PC-3 (cell line): ENCODE measurements at places on chromosomes 3 and 15.

- DNase-seq: no peak
Measured at GRCh38 chr3:117524890-117525289, 815.3 kb downstream of the TUSC7 start.

GRCh38 chr3:126711121-126711760, 7.2 kb downstream of the CHCHD6 start:
- DNase-seq: no peak

DNA sequence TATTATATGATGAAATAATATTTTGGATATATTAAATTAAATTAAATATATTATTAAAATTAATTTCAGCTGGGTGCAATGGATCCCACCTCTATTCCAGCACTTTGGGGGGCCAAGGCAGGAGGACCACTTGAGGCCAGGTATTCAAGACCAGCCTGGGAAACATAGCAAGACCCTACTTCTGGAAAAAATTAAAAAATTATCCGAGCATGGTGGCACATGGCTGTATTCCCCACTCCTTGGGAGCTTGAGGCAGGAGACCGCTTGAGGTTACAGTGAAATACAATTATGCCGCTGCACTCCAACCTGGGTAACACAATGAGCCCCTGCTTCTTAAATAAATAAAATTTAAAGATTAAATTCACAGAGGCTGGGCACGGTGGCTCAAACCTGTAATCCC, 61.4 kb downstream of the SH3BP5 start:
- DNase-seq: no peak

GRCh38 chr3:74357881-74358280, 256.6 kb downstream of the CNTN3 start:
- no peak for DNase-seq

GRCh38 chr3:312160-312733, 115.7 kb downstream of the CHL1 start:
- no peak for DNase-seq

DNA sequence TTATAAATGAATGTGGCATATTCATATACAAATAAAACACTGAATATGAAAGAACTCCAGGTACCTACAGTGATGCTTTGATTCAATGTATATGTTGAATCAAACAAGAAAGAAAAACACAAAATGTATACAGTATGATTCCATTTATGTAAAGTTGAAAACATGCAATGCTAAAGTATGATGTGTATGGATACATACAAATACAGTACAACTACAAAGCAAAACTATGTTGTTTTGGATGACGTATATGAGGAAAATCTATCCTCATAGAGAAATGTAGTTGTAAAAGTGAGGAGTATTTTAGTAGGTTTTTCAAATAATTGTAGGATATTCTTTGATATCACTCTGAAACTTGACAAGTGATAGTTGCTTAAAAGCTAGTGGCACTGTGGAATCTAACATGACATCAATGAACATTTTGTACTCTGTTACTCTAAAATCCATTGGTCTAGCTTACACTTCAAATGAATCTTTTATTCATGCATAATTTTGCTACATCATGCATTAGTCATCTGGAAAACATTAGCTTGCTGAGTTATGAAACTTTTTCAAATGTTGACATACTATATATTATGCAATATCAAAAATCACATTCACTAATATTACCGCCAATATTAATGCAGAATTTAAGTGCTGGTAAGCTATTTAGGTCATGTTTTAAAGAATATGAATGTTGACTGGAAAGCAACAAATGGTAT, 278.1 kb upstream of the CHRNA7 start:
- DNase-seq: peak; percentile 64

DNA sequence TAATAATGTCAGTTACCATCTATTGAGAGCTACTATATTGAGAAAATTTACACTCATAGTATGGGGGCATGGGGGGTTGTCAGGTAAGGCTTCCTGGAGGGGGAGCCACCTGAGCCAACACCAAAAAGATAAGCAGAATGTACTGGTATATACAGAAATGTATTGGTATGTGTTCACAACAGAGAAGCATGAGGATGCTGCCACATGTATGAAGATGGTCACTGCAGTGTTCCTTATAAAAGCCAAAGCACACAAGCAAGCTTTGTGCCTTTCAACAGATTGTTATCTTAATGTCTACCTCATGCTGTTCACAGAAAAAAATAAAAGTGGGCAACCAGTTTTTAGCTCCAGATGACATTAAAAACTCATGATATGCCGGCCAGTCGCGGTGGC, 149.0 kb downstream of the MAGI1 start:
- no peak for DNase-seq

GRCh38 chr3:118628704-118629341, 405.8 kb downstream of the IGSF11 start:
- peak; percentile 77 for DNase-seq

DNA sequence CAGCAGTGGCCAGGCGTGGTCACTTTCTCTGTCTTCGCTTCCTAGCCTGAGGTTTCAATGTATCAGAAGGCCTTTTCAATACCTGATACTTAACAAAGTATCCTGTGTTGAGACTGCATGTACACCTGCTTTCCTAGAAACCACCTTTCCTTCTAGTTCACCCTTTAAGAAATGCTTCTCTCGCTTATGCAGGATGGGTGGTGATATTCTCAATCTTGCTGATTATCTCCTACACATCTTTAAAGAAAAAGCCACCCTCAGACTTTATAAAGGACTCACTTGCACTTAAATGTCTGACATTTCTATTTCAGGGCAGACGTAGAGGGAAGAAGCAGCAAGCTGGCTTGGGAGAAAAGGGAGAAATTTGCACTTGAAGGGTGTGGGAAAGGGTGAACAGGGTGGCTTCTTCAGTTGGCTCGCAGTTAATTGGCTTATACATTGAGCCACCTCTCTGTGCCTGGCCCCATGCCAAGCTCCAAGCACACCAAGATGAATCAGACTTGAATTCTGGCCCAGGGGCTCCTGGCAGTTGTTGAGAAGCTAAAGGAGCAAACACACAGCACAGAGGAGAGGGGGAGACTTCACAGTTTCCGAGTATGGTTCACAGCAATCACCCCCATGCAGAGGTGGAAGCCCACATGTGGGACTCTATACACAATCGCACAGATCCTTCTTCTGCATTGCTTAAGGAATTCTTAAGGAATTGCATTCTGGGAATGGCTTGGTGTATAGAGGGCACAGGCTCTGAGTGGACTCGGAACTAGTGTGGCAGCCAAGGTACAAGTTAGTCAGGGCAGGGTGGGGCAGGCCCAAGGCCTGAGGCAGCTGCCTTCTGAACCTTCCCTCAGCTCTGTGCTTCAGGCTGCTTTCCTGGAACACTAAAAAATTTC, 1.3 kb downstream of the ARL6IP5 start:
- peak; percentile 76 for DNase-seq

GRCh38 chr3:190854062-190854461, 8.4 kb downstream of the GMNC start:
- DNase-seq: no peak

- no peak for DNase-seq
Measured at GRCh38 chr3:61562042-61562720, 810 bp downstream of the PTPRG start.

- no peak for DNase-seq
Measured at GRCh38 chr3:72230774-72231379, 445.9 kb upstream of the PROK2 start.

DNA sequence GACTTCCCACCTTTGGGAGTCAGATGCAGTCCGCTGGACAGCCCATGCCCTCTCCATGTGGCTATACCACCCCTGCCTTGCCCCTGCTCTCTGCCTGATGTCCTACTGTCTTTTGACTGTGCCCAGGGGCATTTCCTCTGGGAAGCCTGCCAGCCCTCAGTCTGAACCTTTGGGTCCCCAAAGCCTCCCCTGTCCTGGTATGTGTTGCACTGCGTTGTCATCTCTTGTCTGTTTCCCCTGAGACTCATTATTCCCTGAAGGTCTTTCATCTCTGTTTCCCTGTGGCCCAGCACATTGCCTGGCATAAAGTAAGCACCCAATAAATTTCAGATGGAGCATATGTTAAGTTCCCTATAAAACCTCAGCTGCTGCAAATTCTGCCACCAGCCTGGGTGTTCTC, 236.6 kb upstream of the CTDSPL start:
- DNase-seq: no peak

DNA sequence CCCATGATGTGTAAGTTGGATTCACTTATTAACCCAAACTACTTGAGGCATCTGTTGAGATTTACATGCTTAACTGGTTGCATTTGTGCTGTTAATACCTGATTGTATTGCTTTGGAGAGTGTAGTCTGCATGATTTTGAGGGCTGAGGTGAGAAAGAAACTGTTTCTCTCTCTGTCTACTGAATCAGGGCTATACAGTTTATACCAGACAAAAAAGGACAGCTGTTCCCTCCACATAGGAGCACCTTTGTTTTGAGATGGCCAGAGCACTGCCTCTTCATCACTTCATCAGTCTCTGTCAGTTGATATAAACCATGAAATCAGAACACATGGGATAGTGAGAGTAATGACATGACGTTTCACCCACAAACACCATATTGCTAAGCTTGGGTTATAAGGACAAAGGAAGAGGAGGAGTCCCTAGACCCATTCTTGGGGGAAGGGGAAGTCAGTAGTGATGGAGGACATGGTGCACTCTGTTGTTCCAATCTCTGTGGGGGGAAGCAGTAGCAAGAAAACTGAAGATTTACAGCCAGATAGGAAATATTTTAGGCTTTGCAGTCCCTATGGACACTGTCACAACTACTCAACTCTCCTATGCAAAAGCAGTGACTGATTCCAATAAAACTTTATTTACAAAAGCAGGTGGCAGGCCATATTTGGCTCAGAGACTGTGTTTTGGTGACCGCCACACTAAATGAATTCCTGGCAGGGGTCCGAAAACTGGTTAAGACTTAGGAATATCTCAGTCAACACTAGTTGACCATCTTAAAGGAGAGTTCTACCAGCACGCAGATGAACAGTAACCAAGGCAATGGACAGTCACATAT, 123.9 kb upstream of the NR2E3 start:
- DNase-seq: no peak

GRCh38 chr3:161423911-161424522, 52.7 kb upstream of the SPTSSB start:
- peak; percentile 86 for DNase-seq

- DNase-seq: no peak
Measured at GRCh38 chr3:189516039-189516438, 115.2 kb upstream of the TP63 start.

DNA sequence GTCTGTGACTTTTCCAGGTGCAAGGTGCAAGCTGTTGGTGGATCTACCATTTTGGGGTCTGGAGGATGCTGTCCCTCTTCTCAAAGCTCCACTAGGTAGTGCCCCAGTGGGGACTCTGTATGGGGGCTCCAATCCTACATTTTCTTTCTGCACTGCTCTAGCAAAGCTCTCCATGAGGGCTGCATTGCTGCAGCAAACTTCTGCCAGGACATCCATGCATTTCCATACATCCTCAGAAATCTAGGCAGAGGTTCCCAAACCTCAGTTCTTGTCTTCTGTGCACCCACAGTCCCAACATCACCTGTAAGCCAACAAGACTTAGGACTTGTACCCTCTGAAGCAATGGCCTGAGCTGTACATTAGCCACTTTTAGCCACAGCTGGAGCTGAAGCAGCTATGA, 694.5 kb upstream of the BCHE start:
- DNase-seq: no peak

GRCh38 chr3:128283421-128283820, 130.1 kb downstream of the EEFSEC start:
- no peak for DNase-seq

DNA sequence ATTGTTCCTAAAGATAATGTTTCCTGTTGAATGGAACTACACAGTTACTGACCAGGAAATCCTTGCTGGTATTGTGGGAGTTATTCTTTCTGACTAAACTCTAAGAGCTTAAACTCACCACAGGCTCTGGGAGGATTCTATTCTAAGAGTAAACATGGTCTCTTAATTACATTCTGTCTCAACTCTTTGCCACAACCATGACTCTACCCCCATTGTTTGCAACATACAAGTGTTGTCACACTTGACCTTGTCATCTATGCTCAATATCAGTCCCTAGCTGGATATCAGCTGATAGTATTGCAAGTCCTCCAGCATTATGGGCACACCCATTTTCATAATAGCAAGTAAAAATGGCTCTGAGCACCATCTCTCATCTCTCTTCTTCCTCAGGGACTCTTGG, 29.6 kb upstream of the SECISBP2L start:
- DNase-seq: no peak

DNA sequence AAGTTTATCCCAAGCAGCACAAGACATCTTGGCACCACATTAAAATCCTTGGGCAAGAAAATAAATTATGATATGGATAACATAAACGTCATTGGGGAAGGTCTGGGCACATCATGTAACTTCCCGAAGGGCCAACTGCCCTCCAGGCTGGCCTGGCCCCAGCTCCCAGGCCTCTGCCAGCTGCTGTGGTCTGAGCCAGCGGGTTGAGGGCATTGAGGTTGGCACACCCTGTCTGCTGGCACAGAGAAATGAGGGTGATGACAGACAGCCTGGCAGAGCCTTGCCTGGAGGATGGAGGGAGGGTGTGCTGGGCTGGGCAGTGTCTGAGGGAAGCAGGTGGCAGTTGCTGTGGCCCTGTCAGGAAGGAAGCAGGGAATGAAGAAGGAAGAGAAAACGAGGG, 3.3 kb upstream of the RBSN start:
- peak; percentile 48 for DNase-seq

DNA sequence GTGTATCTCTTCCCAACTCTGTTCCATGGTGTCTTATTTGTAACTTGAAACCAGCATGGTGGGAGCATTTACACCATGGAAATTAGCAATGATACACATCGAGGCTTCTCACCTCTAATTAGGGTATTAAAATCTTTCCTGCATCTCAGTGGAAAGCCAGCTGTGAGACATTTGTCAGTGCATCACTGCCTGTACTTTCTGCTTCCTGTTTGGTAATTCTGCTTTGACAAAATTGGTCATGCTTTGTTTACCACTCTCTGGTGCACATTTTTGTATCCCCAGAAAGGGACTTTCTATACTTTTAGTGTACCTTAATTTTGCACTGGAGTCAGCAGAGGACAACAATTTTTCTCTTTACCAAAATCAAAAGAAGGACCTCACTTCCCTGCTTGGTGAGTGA, 402.1 kb downstream of the PDCD6IP start:
- no peak for DNase-seq

DNA sequence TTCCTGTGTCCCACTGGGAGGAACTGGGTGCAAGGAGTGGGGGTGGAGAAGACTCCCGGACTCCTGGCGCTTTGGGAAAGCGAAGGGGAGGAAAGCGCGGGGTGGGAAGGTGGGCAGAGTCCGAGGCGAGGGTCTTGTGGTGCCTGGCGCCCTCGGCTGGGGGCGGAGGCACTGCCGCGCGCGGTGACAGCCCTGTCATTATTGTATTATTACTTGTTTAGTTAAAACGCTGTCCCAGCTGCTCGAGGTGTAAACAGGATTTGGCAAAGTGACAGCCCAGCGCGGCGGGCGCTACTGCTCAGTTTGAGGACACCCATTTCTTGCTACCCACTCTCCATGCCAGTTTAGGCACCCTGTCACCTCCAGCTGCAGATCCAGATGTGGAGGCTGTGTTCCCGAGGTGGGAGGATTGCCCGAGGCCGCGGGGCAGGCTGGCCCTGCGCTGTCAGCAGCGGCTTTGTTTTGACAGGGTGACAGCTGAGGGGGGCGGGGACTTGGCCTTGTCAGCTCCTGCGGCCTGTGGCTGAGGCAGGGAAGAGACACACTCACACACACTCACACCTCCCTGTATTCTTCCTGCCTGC, 1.0 kb downstream of the KAT2B start:
- DNase-seq: peak; percentile 77
